NCI-H510A (cell line): ENCODE measurements at places on chromosomes 13 and 19.

- DNase-seq = no peak
These were observed 11.4 kb downstream of the N4BP2L2 start for GRCh38 chr13:32527151-32527550.

DNA sequence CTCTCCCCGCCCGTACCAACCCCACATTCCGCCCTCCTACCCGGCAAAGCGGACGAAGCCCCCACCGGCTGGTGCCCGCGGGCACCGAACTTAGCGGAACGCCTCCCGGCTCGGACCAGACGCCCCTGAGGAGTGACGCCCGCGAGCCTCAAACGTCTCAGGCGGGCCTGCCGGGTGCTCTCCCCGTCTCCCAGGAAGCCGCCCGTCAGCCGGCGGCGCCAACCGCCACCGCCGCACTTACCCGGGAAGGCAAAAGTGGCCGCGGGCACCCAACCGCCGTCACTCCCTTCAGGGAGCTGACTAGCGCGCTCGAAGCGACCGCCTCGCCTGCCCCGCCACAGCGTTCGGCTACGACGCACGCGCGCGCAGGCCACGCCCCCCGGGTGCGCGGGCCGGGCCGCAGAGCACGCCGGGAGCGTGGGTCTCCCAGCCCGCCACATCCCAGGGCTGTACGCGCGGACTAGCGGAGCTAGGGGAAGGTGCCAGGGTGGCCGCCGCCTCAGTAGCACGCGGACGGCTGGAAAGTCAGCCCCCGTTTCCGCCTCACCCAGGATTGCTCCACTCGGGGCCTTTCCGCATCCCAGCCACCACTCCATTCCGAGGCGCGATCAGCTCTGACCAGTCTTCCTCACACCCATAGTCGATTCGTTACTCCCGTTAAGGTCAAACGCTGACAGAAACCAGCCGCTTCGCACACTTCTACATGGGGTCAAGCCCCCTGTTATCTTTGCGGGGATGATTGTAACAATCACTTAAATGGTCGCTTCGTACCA, at the start of gene TEX30:
TEX30 (minus strand) TSS at position 346 of the 773 bp plus-strand sequence. CDS start 3,760 bp downstream, outside the sequence.
- peak; percentile 36 for DNase-seq

DNA sequence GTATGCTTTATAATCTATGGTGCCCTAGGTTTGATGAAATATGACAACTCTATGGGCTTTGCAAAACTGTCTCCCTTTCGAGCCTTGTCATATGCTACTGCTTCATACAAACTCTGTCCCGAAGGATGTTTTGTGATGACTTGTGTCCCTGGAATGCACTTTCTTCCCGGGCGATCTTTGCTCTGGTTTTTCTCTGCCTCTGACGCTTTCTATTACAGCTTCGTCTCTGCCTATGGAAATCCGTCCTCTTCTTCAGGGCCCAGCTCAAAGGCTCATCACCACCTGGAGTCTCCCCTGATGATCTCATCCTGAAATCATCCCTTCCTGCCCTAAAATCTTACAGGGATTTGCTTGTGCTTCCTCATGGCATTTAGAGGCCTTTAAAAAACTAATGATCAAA, 191.5 kb upstream of the KL start:
- no peak for DNase-seq

DNA sequence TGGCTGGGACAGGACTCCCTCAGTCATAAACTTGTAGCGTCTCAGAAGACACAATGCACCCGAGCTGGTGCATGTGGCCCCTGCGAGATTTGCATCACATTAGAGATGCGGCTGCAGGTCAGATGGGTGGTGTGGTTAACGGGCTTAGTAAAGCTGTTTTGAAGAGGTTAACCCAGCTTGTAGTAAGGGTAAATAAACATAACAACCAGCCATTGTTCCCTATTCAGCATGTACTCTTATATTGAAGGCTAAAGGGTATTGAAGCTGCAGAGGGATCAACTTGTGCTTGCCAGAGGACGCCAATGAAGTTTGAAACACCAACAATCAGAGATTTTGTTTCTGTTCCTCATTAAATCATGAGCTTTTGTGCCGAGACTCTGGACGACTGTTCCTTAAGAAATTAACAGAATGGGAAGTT, 79.4 kb downstream of the ZIC5 start:
- no peak for DNase-seq

DNA sequence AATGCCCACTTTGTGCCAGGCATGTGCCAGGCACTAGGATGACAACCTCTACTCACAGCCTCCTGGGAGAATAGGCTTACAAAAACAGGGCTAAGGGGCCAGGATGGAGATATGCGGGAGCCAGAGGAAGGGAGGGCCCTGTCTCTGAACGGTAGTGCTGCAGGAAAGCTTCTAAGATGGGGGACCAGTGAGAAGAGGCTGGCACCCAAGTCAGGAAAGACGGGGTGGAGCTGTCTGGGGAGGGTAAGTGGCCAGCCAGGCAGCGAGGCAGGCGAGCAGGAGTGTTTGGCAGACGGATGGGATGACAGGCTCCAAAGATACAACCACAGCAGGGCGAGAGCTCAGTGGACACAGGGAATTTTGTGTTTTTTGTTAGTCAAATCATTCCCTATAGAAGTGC, 44.7 kb upstream of the GPI start:
- DNase-seq = no peak

DNA sequence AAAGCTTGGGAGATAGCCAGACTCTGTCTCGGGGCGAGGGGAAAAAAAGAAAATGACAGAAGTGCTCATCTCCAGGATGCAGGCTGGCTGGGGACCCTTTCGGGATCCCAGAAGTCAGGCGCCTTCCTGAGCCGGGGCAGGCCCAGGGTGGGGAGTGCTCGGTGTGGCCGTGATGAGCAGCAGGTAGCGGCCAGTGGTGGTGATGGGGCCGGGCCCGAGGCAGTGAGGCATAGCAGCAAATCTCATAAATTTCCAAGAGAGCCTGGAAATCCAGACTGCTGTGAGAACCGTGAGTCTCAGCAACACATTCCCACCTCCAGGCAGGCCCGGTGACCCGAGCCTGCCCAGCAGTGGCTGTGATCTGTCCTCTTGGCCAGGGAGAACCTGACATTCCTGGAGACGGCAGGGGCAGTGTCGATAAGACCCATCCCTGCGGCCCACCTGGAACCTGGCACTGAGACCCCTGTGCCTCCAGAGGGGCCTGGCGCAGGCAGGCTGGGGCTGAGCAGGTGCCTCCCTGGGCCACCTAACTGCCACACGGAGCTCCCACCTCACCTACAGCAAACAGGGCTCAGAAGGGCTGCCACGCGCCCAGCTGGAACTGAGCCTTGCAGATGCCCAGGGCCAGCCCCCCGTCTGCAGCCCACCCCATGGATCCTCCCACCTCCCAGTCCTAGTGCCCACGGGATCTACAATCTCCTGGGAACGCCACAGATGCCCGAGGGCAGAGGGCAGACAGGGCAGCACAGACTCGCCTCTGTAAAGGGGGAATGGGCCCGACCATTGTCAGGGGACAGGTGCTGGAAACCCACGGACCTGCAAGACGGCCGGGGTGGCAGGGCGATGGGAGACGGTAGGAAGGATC, 23.4 kb downstream of the IZUMO4 start:
- DNase-seq = no peak

- DNase-seq = peak; percentile 92
These were observed 10.6 kb upstream of the ZNF709 start for GRCh38 chr19:12495002-12495802.

- no peak for DNase-seq
These were observed 423.8 kb upstream of the GPC6 start for GRCh38 chr13:92802776-92803175.

DNA sequence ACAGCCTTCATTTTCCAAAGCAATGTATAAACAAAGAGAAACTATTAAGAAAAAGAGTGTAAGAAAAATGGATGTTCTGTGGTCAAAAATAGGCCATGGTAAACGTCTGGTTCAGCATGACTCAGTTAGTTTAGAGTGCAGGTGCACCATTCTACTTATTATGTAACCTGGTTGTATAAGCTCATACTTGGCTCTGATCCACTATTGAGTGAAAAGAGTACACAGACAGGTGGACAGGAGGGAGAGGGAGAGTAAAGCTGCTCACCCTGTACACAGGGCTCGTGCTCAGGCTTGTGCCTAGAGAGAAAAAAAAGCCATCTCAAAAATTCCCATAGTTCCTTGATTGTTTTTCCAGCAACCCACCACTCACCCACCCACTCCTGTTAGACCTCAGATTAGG, 85.8 kb upstream of the ZNF91 start:
- DNase-seq = no peak

DNA sequence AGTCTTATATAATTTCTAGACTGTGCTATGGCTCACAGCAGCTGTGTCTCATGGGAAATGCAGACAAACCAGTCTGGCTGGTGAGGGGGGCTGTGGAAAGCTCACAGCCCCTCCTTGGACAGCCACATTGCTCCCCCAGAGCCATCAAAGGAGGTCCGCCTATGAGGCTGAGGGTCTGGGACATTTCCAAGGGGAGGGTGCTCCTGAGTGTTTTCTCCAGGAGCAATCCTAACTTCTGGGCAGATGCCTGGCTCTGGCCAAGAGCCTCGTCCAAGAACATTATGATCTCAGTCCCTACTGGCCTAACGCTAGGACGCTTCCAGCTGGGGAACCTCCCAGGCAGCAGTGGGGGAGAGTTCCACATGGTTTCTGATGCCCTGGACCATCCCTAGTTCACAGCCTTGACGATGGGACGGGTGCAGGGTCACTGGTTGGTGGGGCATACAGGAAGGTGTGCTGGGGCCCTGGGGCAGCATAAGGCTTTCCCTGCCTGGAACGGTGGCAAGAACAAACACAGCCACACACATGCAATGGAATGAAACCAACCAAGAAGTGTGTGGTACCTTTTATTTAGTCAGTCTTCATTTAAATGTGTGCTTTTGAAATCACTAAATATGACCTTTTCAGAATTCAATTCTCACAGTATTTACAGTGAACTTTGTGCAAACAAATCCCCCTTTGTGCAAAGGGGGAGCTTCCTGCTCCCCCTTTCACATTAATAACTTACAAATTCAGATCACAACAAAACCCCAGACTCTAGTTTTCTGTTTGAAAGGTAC, 60.6 kb downstream of the CDADC1 start:
- DNase-seq = no peak

DNA sequence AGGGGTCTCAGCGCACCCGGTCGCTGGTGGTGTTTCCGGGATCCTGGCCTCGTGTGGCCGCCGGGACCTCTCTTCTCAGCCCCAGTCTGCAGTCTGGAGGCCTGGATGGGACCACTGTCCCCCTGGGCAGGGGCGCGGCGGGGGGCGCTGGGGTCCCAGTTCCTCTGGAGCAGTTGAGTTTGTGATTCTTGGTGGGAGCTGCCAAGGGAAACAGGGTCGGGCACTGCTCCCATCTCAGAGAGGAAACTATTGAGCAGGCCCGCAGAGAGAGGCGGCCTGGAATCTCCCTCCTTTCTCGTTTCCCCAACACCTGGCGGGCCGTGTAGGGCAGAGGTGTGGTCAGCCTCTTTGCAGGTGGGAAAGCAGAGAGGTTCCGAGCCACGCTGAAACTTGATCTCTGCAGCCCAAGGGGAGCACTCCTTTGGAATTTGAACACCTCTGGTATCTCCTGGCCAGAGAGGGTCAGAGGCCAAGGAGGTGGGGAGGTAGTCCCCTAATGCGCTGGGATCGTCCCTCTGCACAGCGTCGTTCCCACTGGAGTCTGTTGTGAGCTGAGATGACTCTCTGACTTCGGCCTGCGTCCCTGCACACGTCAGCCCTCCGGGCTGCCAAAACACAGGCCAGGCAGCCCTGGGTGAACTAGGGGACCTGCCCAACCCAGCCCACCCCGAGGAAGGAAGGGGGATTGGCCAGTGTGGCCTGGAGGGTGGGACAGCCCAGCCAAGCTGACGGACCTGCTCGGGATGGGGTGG, 741 bp downstream of the PLEKHF1 start:
- no peak for DNase-seq

DNA sequence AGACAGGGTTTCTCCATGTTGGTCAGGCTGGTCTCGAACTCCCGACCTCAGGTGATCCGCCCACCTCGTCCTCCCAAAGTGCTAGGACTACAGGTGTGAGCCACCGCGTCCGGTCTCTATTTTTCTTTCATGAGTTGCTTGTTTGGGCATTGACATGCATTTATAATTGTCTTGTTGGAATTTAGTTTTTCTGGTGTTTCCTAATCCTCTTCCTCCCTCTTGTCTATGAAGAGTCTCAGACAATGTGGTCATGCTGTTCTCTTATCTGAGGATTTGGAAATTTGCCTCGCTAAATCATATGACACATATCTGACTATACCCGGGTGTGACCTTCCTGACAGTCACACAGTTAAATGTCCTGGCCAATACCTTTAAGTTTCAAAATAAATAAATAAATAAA, 7.4 kb upstream of the CEACAM18 start:
- DNase-seq = no peak

DNA sequence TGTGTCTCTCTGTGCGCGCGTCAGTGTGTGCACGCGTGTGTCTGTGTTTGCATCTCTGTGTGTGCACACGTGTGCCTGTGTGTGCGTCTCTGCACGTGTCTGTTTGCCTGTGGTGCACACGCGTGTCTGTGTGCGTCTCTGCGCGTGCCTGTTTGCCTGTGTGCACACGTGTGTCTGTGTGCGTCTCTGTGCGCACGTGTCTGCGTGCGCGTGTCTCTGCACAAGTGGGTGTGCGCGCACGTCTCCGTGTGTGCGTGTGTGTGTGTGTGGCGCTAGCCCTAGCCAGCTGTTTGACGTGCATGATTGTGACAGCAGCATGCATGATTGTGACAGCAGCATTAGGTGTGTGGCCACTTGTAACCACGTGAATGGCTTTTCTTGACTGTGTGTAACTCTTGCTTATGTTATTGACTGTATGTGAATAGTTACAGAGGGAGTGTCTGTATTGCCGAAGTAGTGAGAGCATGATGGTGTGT, 31.1 kb downstream of the ZNF146 start:
- DNase-seq = no peak

GRCh38 chr19:58304748-58305064, 471 bp upstream of the ERVK3-1 start:
- DNase-seq = no peak
